Activated T-cell treated with anti-CD3 and anti-CD28 coated beads, Interleukin-2, amount 50 U/mL, for 1 hour (primary cell): ENCODE measurements at places on chromosomes 4 and X.

- no peak for DNase-seq
These were observed 12.2 kb downstream of the MAMLD1 start for GRCh38 chrX:150375243-150375770.

GRCh38 chr4:78058591-78059523 is 1.7 kb downstream of the FRAS1 start:
- no peak for DNase-seq

DNA sequence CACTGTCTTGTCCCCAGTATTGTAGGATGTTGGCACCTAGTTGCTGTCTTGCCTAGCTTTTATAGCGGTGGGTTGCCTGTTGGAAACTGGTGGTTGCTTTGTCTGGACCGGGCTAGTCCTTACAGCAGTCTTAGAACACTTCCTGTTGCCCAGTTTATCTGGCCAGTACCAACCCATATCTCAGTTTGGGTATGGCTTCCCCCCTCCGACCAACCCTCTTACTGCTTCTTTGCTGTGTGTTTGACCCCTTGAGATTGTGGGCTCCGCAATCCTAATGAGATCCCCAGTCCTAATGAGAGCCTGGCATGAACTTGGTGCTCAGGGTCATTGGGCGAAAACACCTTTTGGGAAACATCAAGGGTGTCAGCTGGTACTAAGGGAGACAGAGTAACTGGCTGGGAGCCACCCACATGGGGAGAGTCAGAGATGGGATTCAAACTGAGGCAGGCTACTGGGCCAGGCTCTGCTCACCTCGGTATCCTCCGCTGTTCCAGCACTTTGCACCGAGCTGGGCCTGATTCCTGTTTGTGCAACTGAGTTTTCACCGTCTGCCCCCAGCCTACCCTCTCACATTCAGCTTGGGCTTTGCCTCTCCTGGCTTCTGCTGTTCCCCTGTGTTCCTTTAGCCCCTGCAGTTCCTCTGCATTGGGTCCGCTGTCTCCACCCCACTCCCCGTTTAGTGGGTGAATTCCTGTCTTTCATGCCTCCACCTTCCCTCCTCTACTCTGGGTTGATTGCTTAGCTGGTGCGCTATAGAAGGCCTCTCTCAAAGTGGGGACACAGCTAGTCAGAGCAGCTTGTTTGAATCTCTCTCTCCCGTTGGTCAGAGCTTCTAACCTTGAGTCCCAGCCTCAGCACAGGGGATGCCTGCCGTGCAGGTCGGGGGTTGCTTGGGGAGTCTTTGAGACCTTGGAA is 1.6 kb downstream of the TBC1D14 start:
- no peak for DNase-seq

DNA sequence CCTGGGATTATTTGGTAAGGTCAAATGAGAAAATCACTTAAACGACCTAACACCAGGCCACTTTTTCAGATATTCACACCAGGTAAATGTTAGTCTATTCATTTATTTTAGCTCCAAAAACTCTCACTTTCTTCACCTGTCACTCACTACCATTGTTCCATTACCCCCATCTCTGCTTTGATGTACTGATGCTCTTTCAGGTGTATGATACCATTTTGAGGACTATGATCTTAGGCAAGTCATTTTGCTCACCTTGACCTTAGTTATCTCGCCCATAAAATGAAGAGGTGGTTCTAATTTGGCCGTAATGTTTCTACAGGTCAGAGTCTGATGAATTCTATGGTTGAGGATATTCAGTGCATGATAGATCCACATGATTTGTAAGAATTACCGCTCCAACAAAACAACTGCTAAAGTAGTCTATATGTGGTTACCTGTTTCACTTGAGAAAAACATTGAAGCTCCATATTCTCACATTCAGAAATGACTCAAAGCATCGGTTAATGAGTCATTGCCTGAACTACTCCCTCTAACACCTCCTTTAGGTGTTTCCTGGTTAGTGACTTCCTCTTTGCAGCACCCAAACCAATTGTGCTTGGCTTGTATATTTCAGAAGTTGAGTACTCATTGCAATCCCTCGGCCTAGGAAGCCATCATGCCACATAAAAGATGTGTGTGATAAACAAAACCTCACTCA is 4.5 kb downstream of the DTHD1 start:
- no peak for DNase-seq

- no peak for DNase-seq
These were observed 624.9 kb downstream of the FSTL5 start for GRCh38 chr4:161538941-161539340.

DNA sequence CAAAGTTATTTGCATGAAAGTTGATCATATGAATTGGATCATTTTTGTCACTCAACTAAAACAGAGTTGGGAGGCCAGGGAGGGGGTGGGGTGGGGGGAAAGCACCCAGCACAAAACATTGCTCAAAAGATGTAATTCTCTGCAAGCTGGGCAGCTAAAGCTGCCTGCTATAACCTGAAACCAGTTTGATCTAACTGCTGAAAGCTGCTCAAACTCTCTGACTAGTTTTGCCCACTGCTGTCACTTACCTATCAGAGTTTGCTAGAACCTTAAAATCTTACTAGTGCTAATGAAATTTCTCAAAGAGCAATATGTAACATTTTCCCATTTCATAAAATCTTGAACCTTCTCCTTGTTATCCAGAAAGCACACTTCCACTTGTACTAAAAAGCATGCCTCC is 10.4 kb downstream of the CXCL8 start:
- DNase-seq = no peak

DNA sequence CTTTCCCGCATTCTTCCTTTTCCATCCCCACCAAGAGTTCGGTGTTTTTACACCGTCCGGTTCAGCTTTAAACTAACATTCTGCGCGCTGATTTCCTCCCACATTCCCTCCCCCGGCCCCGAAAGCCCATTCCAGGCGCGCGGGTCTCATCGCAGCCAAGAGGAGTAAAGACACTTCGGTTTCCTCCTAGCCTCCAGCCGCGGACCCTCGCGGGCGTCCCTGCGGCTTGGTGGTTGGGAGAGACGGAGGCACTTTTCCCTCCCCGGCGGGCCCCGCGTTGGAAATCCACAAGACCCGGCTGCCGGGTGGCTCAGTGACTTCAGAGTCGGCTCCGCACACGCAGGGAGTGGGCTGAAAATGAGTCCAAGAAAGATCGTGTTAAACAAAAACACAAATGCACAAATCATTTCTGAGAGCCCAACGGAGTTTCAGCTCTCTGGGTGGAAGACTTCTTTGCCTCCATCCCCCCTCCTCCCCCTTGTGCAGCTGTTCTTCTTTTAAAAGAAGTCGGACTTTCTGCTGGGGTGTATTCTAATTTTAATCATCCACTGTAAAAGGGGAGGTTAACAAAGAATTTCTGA is 2.0 kb upstream of the ARX start:
- DNase-seq = no peak
